Esophagus muscularis mucosa (tissue), 4 donors: ENCODE measurements at places on chromosomes 3 and 15. TPM values are rescaled to one million over a fixed set of nuclear protein-coding genes. Genes with fewer than 3 reads are reported as not detected.
A peak's percentile ranks its signal among the peaks of the same experiment; 100 is the strongest.

- no peak for DNase-seq
- H3K4me1 ChIP-seq, result peaks cover 91% of the 10 kb centered on the region
- H3K27me3 ChIP-seq, result no peaks in the 10 kb centered on the region
- no peak overlapping the region for H3K4me3 ChIP-seq
These were observed 61.8 kb downstream of the MBNL1 start for GRCh38 chr3:152330559-152330958.

GRCh38 chr3:23440416-23441294 is 237.5 kb downstream of the UBE2E2 start:
- H3K27ac ChIP-seq, result no peak overlapping the region
- H3K4me3 ChIP-seq, result no peak overlapping the region
- H3K27me3 ChIP-seq, result no peaks in the 10 kb centered on the region

DNA sequence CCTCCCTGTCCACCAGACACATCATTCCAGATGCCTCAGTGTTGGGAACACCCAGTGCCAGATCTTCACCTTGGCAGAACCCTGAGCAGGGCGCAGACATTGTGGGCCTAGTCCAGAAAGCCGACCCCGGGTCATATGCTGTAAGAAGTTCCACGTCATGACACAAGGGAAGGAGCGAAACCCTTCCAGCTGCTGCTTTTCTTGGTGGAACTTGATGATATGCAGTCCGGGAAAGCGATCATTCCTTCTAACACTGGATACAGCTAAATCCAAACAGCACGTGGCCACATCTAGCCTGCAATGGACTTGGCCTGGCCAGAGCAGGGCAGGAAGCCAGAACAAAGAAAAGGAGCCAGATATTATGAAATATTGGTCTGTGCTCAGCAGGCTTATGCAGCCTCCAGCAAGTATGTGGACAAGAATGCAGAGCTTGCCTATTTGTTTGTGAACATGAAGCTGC is 22.0 kb downstream of the GASK1A start:
- H3K36me3 ChIP-seq, result no peaks in the 10 kb centered on the region
- peaks cover 94% of the 10 kb centered on the region for H3K4me1 ChIP-seq
- no peaks in the 10 kb centered on the region for H3K27me3 ChIP-seq
- H3K27ac ChIP-seq, result peak overlapping the region; percentile 87
- peak; percentile 98 for DNase-seq

- no peak for DNase-seq
- no peaks in the 10 kb centered on the region for H3K36me3 ChIP-seq
- no peak overlapping the region for H3K27ac ChIP-seq
- H3K4me1 ChIP-seq, result no peaks in the 10 kb centered on the region
- no peak overlapping the region for H3K4me3 ChIP-seq
- no peaks in the 10 kb centered on the region for H3K27me3 ChIP-seq
These were observed 196.5 kb downstream of the UBE3A start for GRCh38 chr15:25242166-25242879.

- no peak for DNase-seq
- H3K4me1 ChIP-seq, result no peaks in the 10 kb centered on the region
- no peaks in the 10 kb centered on the region for H3K27me3 ChIP-seq
- no peak overlapping the region for H3K27ac ChIP-seq
- no peaks in the 10 kb centered on the region for H3K36me3 ChIP-seq
- H3K4me3 ChIP-seq, result no peak overlapping the region
These were observed 90.6 kb downstream of the SOX14 start for GRCh38 chr3:137854533-137855261.

GRCh38 chr3:117277816-117278215 is 568.2 kb downstream of the TUSC7 start:
- H3K4me1 ChIP-seq, result peaks cover 4% of the 10 kb centered on the region
- no peak overlapping the region for H3K4me3 ChIP-seq
- no peak for DNase-seq

GRCh38 chr3:129961141-129961541 is 13.4 kb upstream of the TRH start:
- H3K4me3 ChIP-seq, result no peak overlapping the region
- H3K27me3 ChIP-seq, result no peaks in the 10 kb centered on the region
- no peaks in the 10 kb centered on the region for H3K36me3 ChIP-seq
- DNase-seq, result no peak
- H3K27ac ChIP-seq, result no peak overlapping the region

TGM4 gene
- total RNA-seq, result not detected
